Activated T-helper 17 cell treated with anti-CD3 and anti-CD28 coated beads, Interleukin-2, amount 50 U/mL, for 72 hours (primary cell): ENCODE measurements at places on chromosomes 11 and 22.

- peak; percentile 38 for ATAC-seq
These were observed 5.5 kb downstream of the B3GAT1 start for GRCh38 chr11:134406264-134407185.

- no peak for ATAC-seq
These were observed 2.6 kb upstream of the MS4A2 start for GRCh38 chr11:60085909-60086308.

- no peak for ATAC-seq
These were observed 410.9 kb downstream of the INSC start for GRCh38 chr11:15525582-15525981.

DNA sequence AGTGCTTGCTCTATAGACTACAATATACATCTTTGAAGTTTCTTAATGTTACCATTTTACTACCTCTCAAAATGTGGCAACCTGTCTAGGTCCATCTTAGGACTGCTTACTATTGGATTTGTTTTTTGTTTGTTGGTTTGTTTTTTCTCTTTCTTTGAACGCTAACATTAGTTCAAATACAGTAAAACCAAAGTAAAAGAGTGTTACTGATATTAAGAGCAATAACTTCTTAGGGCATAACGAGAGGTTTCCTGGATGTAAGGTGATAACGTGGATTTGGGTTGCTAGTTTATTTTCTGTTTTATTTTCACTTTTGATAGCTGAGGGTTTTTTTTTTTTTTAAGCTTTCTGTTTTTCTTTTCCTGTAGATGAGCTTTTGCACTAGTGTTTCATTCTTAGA, 43.6 kb downstream of the TMEM135 start:
- peak; percentile 60 for ATAC-seq

GRCh38 chr11:80083531-80083951, 642.7 kb upstream of the TENM4 start:
- ATAC-seq = no peak
